Left renal pelvis (tissue), 4 donors: ENCODE measurements at places on chromosomes 5 and 9.

DNA sequence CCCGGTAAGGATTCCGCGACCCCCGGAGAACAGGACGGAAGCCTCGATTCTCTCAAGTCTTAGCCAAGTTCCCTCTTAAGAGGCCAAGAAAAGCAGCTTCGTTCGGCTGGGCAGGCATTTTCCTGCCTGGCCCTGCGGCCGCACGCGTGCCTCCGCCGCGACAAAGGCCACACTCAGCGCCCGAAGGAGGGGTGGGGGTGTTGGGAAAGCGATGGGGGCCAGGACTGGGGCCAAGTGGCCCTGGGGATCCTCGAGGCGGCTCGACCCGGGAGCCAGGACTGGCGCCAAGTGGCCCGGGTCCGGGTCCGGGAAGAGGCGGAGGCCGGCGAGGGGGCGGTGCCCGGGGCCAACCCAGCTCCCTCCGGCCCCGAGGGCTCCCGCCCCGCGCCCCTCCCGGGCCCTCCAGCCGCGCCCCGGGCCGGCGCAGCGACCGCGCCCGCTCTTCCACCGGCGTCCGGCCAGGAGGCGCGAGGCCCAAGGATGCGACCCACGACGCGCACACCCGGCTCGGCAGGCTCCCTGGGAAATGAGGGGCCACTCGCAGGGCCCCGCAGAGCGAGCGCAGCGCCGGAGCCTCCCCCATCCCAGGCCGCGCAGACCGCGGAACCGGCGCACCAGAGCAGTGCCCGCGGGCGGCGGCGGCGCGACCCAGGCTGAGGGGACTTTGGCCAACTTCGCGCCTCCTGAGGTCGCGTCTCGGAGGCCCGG lies 756 bp downstream of the VAV2 start:
- no peak for DNase-seq

DNA sequence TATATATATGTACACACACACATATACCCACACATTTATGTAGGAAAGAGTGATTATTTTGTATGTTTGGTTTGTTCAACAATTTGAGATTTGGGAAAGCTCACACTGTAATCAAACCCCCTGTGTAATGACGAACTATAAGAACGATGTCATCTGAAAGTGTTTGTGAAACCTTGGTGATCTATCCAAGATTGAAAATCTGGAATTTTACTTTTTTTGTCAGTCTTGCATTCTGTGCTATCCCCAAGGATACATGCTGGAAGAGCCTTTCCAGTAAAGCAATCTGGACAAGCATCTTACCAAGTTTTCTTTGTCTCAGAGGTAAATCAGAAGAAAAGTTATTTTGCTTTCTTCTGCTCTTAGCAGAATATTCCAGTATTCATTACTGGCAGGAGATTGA lies 23.3 kb downstream of the SGCD start:
- DNase-seq, result no peak

DNA sequence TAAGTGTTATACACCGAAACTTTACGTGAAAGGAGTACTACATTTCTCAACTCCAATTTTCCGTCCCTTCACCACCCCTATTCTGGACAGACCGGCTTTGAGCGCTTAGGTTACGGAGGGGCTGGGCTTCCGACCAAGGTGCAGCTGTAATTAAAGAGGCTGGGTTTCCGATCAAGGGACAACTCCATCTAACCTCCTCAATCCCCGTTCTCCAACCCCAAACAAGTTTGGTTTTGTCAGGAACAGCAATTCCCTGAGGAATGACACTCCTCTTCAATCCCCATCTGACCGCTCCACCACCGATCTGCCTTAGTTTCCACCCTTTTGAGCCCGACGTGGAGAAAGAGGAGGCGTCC lies 577 bp downstream of the TUT7 start:
- DNase-seq, result no peak

GRCh38 chr5:32936329-32936728 lies 225.2 kb downstream of the NPR3 start:
- no peak for DNase-seq

- no peak for DNase-seq
Measured at GRCh38 chr9:84736081-84736480, 66.6 kb downstream of the NTRK2 start.

GRCh38 chr9:104700306-104700705 lies 6.0 kb downstream of the OR13D1 start:
- DNase-seq, result no peak

GRCh38 chr5:122022966-122023365 lies 55.1 kb downstream of the LOX start:
- no peak for DNase-seq

GRCh38 chr9:113876993-113877368 lies 872 bp downstream of the ZNF618 start:
- DNase-seq, result no peak

GRCh38 chr9:35510754-35511428 lies 21.0 kb downstream of the RUSC2 start:
- DNase-seq, result peak; percentile 49

- DNase-seq, result no peak
Measured at GRCh38 chr9:89853161-89853560, 248.3 kb downstream of the GADD45G start.

DNA sequence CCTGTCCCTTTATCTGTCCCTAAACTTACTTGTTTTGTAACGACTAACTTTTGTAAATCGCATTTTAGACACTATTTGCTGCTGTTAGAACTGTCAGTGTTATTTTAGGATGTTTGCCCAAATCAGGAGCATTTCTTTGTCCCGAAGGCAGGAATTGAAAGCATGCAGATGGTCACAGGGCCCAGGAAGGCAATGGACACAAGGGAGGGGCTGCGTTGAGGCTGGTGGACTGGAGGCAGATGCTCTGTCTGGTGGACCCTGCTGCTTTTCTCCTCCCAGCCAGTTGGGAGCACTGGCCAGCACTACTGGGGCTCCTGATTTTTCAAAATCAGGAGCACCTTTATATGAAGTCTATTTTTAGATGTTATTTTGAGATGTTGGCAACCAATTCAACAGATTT lies 31.7 kb downstream of the DOCK2 start:
- no peak for DNase-seq

DNA sequence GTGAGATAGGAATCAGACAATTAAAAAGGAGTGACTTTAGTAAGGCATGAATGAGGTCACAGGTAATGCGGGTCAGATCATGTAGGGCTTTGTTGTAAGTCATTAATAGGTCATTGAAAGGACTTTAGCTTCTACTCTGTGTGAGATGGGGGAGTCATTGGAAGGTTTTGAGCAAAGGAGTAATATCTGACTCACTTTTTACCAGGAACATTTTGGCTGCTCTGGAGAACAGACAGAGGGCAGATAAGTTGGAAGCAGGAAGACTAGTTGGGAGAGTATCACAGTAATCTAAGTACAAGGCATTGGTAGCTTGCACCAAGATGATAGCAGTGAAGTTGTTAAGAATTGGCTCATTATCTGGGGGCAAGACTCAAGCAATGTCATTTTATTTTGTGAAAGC lies 37.4 kb downstream of the KIF2A start:
- DNase-seq, result no peak

- no peak for DNase-seq
Measured at GRCh38 chr9:93207860-93208734, 24.2 kb downstream of the WNK2 start.

- DNase-seq, result no peak
Measured at GRCh38 chr5:180096616-180097015, 25.1 kb upstream of the RNF130 start.

DNA sequence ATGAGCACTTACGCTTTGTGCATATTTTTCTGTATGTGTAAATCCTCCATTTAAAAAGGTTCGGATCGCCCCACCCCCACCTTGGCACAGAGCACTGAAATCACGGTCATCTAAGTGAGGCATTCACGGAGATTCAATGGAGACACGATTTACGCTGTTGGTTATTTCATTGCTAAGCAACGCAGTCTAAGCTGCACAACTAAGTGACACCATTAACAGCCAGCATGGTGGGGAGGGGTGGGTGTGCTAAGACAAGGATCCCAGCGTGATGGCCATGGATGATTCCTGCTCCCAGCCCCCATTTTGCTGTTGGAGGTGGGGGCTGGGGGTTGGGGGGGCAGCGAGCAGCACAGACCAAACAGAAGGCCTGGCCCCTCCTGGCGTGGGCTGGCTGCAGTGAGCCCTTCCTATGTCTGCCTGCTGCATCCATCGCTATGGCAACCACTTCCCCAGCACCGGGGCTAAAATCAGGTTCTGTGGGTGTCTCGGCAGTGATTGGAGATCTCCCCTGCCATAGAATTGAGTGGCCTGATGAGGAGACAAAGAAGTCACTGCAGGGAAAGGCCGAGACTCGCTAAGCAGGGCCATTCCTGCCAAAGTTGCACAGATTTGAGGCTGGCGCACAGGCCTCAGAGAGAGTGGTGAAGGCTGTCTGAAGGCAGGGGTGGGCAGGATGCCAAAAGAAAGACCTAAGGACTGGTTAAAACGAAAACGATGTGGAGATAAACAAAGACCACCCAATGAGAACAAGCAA lies 14.3 kb upstream of the MARCHF6 start:
- no peak for DNase-seq

- no peak for DNase-seq
Measured at GRCh38 chr5:124655251-124655917, 91.1 kb downstream of the ZNF608 start.

DNA sequence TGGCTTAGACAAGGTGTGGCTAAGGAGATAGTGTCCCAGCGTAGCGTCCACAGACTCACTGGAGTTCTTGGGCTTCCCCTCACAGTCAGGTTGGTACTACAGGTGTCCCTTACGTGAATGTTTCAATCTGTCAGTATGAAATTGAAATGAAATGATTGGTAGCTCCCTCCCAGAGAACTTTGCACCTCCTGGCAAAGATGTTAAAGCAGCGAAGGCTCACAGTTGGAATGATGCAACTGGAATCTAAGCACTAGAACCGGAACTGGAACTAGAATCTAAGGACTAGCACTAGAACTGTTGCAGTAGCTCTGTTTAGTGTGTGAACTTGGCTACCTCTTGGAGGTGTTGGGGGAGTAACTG lies 1.1 kb downstream of the SLC31A1 start:
- DNase-seq, result no peak

GRCh38 chr9:113649054-113649453 lies 185.5 kb downstream of the RGS3 start:
- DNase-seq, result no peak
